Ovary (tissue), 10 donors: ENCODE measurements at places on chromosomes 5 and 9. TPM values are rescaled to one million over a fixed set of nuclear protein-coding genes. Genes with fewer than 3 reads are reported as not detected.

Gene SLIT3
- total RNA-seq = 15.9 TPM

- no peak for DNase-seq
- no peak overlapping the region for H3K4me3 ChIP-seq
- no peaks in the 10 kb centered on the region for H3K27me3 ChIP-seq
- H3K4me1 ChIP-seq = peaks cover 10% of the 10 kb centered on the region
These were observed 28.3 kb downstream of the CAMK2A start for GRCh38 chr5:150261231-150261630.

DNA sequence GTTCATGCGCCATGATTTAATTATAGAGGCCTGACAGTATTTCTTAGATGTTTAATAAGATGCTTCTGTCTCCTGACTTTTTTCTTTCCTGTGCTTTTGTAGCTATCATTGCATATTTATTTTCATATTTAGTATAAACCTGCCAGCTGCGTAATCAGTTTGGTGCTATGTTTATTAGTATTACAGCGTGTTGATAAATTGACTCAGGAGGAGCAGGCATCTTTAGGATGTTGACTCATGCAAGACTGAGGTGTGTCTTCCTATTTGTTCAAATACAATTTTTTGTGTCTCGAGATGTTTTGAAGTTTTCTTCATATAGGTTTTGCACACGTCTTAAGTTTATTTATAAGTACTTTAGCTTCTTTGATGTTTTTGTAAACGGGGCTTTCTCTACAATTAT lies 35.9 kb upstream of the EXOC3 start:
- H3K4me3 ChIP-seq = no peak overlapping the region
- no peaks in the 10 kb centered on the region for H3K4me1 ChIP-seq
- H3K27me3 ChIP-seq = no peaks in the 10 kb centered on the region
- H3K27ac ChIP-seq = no peak overlapping the region

DNA sequence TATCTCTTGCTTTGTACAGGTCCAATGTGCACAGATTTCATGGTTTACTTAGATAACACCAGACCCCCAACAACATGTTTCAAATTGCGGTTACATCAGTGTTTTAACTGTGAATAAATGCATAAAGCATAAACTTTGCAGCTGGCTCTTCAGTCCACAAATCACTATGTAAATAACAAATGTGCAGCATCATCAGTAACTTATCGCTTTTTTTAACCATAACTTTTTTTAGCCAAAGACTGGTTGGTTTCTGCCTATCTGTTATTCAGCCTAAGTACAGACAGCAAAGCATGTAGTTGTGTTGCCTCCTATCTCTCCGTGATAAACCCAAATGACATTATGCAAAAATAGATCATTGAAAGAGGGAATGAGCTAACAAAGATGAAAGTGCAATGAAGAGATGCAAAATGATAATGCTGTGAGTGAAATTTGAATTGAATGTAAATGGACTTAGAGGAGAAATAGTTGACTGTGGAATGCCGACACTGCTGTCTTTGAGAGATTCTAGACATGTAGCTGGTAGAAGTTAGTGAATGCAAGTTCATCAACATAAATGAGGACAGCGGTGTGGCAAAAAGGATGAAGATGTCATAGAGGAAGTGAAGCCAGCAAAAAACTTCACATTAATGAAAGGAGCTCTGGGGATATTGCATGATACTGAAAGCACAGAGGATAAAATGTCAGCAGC lies 108.8 kb downstream of the PDE8B start:
- H3K36me3 ChIP-seq = no peaks in the 10 kb centered on the region
- no peak overlapping the region for H3K4me3 ChIP-seq
- no peaks in the 10 kb centered on the region for H3K4me1 ChIP-seq
- H3K27ac ChIP-seq = no peak overlapping the region

- H3K4me3 ChIP-seq = no peak overlapping the region
- no peak for DNase-seq
- no peaks in the 10 kb centered on the region for H3K4me1 ChIP-seq
- no peaks in the 10 kb centered on the region for H3K36me3 ChIP-seq
These were observed 134.7 kb downstream of the COL23A1 start for GRCh38 chr5:178455480-178455835.

DNA sequence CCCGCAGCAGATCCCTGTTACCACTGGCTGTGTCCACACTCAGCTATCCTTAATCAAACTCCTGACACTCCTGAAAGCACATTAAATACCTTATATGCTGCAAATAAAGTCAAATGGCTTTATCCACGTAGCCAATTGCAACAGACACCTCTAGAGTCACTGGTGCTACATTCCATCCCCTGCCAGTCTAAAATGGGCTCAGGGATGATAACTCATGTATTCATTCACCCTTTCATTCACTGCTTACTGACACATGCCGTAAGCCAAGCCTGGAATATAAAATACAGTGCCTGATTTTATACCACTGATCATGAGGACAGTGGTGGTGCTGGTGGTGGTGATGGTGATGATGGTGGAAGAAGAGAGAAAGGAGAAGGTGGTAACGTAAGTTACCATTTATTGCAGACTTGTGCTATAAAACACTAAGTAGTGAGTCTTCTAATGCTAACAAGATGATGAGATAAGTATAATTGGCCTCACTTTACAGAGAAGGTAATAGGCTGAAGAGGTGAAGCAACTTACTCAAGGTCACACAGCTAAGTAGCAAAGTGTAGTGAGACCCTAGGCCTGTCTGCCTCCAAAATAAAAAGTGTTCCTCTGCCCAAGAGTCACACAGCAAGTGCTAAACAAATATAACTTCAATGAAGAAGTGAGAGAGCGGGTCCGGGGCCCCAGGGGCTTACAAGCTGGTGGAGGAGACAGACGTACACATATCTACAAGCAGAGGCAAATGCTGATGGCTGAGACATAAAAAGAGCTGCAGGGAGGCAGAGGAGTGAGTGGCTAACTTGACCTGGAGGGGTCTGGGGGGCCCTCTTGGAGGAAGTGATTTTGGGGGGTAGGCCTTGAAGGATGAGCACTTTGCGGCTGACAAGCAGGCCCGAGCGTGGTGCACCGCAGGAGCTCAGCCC lies 1.2 kb downstream of the TTLL11 start:
- H3K4me1 ChIP-seq = peaks cover 15% of the 10 kb centered on the region
- H3K36me3 ChIP-seq = no peaks in the 10 kb centered on the region
- peak overlapping the region; percentile 54 for H3K4me3 ChIP-seq
- no peak overlapping the region for H3K27ac ChIP-seq
- no peak for DNase-seq

Gene SLC36A2
- total RNA-seq = not detected

DNA sequence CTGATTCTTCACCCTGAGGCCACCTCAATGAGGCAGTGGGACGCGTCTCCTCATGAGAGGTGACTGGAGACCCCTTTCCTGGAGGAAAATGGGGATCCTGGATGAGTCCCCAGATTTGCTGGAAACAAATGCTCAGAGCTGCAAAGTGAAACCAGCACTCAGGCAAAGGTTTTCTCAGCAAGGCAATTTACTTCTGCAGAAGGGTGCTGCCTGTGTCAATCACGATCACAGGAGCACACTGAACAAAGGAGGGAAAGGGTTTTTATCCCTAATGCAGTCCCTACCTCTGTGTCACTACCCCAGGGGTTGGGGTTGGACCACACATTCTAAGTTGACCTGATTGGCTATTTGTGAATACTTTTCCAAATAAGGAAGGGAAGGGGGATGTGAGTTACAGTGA lies 69.9 kb upstream of the CDK20 start:
- no peaks in the 10 kb centered on the region for H3K36me3 ChIP-seq
- no peaks in the 10 kb centered on the region for H3K27me3 ChIP-seq
- no peaks in the 10 kb centered on the region for H3K4me1 ChIP-seq
- no peak for DNase-seq
- H3K4me3 ChIP-seq = no peak overlapping the region
- H3K27ac ChIP-seq = no peak overlapping the region

- H3K27me3 ChIP-seq = no peaks in the 10 kb centered on the region
- H3K4me3 ChIP-seq = no peak overlapping the region
- H3K36me3 ChIP-seq = no peaks in the 10 kb centered on the region
- no peak for DNase-seq
- H3K4me1 ChIP-seq = no peaks in the 10 kb centered on the region
These were observed 86.4 kb upstream of the CDH6 start for GRCh38 chr5:31107091-31107518.

- H3K4me3 ChIP-seq = no peak overlapping the region
- H3K36me3 ChIP-seq = no peaks in the 10 kb centered on the region
- H3K27ac ChIP-seq = no peak overlapping the region
- H3K4me1 ChIP-seq = peaks cover 3% of the 10 kb centered on the region
- no peak for DNase-seq
These were observed 339.0 kb downstream of the ENC1 start for GRCh38 chr5:74301576-74301975.

DNA sequence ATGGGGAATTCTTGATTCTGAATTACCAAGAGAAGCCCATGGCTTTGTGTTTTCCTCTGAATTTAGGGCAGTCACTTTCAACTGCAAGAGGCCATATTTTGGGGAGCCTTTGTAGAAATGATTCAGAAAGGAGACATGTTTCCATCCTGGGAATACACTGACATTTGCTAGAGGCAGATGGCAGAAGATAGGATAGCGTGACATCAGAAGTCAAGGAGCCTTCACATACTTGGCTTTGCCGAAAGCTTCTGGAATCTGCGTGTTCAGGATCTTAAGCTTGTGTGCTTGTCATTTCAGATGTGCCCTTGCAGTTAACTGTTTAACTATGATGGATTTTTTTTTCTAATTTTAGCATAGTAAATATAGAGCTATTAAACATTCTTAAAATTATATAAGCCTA lies 296.2 kb downstream of the ARHGEF28 start:
- no peaks in the 10 kb centered on the region for H3K36me3 ChIP-seq
- H3K4me3 ChIP-seq = no peak overlapping the region
- no peak for DNase-seq
- peaks cover 9% of the 10 kb centered on the region for H3K4me1 ChIP-seq
- H3K27me3 ChIP-seq = no peaks in the 10 kb centered on the region

DNA sequence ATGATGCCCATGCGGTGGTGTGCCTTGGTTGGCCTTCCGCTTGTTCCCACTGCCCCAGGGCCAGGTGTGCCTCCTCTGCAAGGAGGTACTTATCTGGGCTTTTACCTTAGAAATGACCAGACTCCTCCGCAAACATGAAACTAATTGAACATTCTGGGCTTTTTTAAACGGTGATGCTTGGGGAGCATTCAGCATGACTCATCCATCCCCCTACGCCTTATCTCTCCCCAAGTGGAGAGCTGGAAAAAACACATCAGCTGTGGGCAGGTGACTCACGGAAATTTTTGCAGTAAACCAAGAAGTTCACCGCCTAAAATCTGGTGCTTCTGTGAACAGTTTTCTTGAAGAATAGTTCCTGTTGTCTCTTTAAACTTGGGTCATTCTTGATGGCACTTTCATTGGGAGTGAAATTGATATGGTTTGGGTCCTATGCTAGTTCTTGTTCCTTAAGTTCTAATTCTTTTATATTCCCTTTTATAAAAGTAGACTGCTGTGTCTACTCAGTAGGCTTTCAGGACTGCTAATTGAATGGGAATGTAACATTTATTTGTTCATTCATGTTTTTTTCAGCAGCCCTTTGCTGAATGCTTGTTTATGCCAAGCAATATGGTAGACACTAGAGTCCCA lies 39.6 kb downstream of the SFXN1 start:
- no peak overlapping the region for H3K4me3 ChIP-seq
- H3K27ac ChIP-seq = no peak overlapping the region
- no peaks in the 10 kb centered on the region for H3K4me1 ChIP-seq
- DNase-seq = no peak

Gene TAF1L
- total RNA-seq = not detected

Gene TRIO
- 98.2 TPM for total RNA-seq

DNA sequence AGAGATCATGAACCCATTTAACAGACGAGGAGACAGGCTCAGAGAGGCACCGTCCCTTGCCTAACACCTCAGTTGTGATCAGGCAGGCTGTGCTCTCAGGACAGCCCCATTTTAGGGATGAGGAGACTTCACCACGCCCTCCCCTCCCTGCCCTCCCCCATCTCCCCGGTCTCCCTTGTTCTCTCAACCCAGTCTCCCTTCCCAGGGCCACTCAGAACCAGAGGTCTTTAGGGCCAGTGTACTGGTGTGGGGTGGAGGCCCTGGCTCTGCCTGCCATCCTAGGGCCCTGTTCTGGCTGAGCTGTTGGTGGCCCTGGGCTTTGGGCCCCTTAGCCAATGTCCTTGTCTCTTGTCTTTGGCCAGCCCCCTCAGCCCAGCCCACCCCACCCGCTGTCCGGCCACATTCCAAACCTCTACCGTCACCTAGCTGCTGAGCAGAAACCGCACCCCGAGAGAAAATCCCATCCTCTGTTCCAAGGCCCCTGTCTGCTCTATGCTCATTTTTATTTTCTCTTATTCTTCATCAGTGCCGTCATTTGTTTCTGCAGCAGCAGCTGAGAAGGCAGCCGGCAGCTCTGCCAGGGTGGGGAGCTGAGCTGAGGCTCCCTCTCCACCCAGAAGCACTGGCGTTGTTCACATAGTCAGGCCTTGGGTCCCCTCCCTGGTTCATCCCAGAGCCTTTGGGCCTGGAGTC lies 33.9 kb downstream of the OLFML2A start:
- H3K27me3 ChIP-seq = no peaks in the 10 kb centered on the region
- H3K27ac ChIP-seq = no peak overlapping the region
- no peak for DNase-seq
- no peaks in the 10 kb centered on the region for H3K4me1 ChIP-seq
- H3K4me3 ChIP-seq = no peak overlapping the region
- no peaks in the 10 kb centered on the region for H3K36me3 ChIP-seq

Gene REEP2
- 4.4 TPM for total RNA-seq

- no peaks in the 10 kb centered on the region for H3K27me3 ChIP-seq
- H3K27ac ChIP-seq = no peak within 1 kb of the TSS
- peak within 1 kb of the TSS; percentile 40 for H3K4me3 ChIP-seq
- H3K36me3 ChIP-seq = no peaks in the 10 kb centered on the region
- peak; percentile 55 for DNase-seq
These were observed at the start of gene WNK2 for GRCh38 chr9:93183663-93184431. Gene WNK2 (plus strand): TSS chr9:93184139. CDS start chr9:93184930, 791 bp downstream.

Gene TOR4A
- 8.2 TPM for total RNA-seq

GRCh38 chr9:123002754-123003153 lies 30.7 kb upstream of the GPR21 start:
- H3K36me3 ChIP-seq = no peaks in the 10 kb centered on the region
- H3K4me1 ChIP-seq = peaks cover 4% of the 10 kb centered on the region
- H3K27ac ChIP-seq = peak overlapping the region; percentile 29
- no peak for DNase-seq
- H3K27me3 ChIP-seq = no peaks in the 10 kb centered on the region

Gene NUTM2F
- total RNA-seq = not detected

- H3K4me1 ChIP-seq = peaks cover 6% of the 10 kb centered on the region
- no peak overlapping the region for H3K4me3 ChIP-seq
- no peak overlapping the region for H3K27ac ChIP-seq
- H3K27me3 ChIP-seq = no peaks in the 10 kb centered on the region
- no peaks in the 10 kb centered on the region for H3K36me3 ChIP-seq
- no peak for DNase-seq
These were observed 117.6 kb upstream of the HMHB1 start for GRCh38 chr5:143694357-143694756.

DNA sequence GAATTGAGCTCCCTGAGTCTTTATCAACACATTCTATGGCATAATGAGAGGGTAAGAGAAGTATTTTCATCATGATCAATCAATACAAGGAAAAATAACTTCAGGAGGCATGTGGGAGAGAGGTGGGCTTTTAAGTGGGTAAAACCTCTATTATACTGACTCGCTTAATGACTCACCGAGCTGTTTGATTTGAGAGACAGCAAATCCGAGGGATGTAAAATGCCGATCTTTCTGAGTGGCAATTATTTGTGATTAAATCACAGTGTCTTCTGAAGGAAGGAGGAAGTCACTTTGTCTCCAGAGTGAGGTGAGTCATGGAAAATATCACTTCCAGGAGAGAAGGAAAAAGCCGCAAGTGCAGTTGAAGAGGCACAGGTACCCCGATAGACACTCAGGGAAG lies 320.4 kb downstream of the DRD1 start:
- no peak overlapping the region for H3K27ac ChIP-seq
- no peaks in the 10 kb centered on the region for H3K4me1 ChIP-seq
- DNase-seq = no peak
- H3K4me3 ChIP-seq = no peak overlapping the region
- no peaks in the 10 kb centered on the region for H3K27me3 ChIP-seq
- no peaks in the 10 kb centered on the region for H3K36me3 ChIP-seq

Gene SLC9A3
- 2.3 TPM for total RNA-seq

Gene BARX1
- not detected for total RNA-seq
